ENCODE measurements at places on chromosomes 2 and 18.
A peak's percentile ranks its signal among the peaks of the same experiment; 100 is the strongest.

GRCh38 chr18:12885500-12885899 is 1.5 kb upstream of the PTPN2 start:
- no peak for DNase-seq

DNA sequence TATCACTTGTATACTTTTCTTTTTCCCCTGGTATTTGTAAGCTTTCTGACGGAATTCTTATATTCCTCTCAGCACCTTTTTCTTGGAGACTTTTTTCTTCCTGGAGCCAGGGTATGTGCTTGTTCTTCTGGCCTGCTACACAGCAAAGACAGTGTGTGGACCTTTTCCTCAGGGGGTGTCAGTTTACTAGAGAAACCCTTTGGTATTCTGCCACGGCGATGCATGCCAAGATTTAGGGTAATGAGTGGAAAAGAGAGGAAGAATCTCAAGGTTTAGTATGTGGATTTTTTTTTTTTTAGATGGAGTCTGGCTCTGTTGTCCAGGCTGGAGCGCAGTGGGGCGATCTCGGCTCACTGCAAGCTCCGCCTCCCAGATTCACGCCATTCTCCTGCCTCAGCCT is 152.2 kb downstream of the PHLPP1 start:
- no peak for DNase-seq

DNA sequence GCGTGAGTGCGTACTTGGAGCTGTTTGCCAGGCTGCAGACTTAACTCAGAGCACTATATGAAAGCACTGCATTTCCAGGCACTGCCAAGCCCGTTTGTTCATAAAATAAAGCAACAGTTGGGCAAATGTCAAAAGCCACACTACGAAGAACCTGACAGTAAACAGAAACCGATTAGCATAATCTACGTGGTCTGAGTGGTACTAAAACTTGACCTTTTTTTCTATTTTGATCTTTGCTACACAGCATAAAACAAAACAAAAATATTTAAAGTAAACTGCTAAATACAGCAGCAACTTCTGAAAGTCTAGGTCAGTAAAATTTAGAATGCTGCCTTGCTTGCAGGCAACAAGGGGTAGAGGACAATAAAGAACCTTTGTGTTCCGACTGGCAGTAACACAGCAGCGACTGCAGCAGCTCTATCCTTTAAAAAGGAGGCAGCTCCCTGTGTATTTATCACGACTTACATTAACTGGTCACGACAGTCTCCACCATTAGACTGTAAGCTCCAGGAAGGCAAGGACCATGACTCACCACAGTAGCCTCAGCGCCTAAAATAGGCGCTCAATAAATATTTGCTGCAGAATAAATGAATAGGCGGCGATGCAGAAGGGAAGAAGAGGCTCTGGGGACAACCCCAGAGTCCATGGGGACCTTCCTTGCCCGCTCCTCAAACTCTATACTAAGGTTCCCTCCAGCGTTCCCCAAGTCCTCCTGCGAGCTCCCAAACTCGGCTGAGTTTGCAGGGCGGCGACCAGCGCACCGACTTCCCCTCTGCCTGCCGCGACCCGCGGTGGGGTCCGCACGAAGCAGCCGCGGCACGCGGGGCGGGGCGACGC is 902 bp downstream of the SS18 start:
- peak; percentile 54 for DNase-seq

DNA sequence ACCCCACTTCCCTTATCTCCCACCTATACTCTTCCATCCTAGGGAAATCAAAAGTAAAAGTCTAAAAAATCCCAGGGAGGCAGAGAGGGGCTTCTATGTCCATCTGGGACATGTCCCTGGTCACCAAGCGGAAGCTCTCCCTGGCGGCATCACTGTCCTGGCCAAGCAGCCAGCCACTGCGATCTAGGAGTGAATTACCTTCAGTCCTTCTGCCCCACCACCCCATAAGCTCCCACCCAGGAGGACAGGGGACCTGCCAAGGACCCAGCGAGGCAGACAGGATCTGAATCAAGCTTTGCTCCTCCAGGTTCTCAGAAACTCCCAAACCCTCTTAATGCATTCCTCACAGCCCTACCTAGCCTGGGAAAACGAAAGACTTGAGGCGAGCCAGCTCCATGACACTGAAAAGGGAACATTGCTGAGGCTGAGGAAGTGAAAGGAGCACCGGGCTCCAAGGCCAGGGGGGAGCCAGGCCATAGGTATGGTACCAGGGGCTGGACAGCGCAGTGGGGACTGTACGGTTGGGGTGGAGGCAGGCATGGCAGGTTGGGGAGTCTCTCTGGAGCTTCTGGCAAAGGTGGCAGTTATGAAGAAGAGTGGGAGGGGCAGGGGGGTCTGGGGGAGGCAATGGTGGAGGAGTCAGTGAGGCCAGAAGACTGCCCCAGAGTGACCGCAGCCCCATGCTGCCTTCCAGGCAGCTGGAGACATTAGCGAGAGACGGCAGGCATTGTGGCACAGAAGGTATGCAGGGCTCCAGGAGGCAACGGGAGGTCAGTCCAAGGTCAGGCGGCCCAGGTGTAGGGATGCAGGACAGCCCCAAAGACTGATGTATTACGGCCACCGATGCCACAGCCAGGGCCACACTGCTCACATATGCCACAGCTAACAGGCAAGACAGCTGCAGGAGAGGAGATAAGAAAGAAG is 2.7 kb upstream of the SLC23A3 start:
- DNase-seq = no peak

GRCh38 chr2:12284037-12284436 is 432.7 kb upstream of the TRIB2 start:
- no peak for DNase-seq

DNA sequence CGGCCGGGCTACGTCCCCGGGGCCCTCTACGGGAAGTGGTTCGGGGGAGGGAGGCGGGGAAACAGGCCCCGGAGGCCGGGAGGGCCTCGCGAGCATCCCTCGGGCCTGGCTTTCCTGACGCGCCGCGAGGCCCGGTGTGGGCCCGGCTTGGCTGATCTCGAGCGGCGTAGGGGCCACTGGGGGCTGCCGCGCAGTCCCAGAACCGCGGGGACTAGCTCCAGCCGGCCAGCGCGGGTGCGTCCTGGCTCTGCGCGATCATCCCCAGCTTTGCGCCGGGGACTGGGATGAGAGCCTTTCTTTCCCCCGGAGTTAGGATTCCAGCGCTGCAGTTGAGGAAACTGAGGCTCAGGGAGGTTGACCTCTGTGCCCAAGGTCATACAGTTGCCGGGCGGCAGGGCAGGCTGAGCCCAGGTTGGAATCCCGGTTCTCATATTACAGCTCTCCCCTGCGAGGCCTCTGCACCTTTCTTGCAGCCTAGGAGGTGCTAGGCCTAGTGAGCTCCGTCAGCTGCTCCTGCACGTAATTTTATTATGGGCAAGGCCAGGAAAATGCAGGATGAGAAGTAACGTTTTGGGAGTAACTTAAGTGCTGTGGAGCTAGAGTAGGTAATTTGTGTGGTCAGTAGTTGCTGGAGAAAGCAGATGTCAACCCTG is 501 bp downstream of the LPIN1 start:
- DNase-seq = no peak

DNA sequence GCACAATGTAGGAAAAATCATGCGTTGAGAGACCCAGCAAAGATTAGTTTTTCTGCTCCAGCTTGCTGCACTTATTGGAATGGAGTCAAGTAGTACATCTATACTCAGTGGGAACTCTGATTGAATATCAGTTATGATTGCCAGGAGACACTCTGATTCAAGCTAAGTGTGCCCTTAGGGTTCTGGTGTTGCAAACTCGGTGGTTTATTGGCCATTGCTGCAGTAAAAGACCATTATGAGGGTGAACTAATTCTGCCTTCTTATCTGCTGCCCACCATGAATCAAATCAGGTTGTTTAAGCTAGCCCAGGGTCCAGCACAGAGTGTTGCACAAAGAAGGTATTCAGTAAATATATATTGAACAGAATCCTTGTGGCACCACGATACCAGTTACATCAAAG is 74.8 kb upstream of the GLS start:
- no peak for DNase-seq

DNA sequence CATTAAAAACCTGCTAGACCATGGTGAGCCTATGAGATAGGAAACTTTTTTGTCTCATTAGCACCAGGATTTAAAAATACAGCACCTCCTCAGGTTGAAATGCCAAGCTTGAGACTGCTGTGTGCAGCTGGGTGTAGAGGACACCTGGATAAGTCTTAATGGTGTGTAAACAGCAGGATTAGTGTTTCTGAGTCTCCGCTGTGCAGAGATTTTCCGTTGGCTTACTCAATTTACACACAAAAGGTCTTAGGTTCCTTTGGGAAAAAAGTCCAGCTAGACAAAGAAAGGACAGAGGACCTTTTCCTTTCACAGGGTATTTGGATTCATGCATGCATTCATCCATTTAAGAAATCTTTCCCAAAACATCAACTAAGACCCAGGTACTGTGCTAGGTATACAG is 168.1 kb downstream of the NRXN1 start:
- DNase-seq = no peak

DNA sequence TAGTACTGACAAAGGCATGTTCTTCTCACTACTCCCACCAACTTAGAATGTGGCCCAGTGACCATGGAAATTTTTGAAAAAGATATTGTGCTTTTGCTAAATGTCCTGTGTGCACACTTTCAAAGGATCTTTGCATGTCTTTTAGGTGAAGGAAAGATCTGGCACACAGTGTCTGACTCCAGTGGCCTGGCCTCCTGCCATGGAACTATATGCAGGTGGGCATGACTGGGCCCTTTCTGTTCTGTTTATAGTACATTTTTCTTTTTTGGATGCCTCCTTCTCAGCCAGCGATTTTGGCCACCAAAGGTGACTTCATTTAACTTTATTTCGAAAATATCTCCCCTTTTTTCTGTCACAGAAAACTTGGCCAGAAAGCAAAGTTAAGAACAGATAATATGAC is 999.7 kb upstream of the PIK3C3 start:
- DNase-seq = no peak

- DNase-seq = no peak
Measured at GRCh38 chr2:124520953-124521352, 495.9 kb downstream of the CNTNAP5 start.

DNA sequence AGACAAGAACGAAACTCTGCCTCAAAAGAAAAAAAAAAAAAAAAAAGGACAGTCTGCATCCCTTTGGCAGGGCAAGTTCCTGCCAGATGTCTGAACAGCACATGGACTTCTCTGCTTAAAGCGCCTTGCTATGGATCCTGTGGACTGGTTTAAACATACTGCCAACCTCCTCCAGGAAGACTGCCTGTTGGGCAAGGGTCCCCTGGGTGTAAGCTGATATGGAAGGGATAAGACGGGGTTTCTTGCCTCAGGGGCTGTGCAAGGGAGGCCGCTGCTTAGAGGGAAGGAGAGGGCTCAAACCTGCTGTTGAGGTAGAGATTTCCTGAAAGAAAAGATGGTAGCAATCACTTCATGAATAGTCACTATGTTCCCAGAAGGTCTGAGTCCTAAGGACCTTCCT is 22.2 kb downstream of the SKA1 start:
- DNase-seq = no peak

DNA sequence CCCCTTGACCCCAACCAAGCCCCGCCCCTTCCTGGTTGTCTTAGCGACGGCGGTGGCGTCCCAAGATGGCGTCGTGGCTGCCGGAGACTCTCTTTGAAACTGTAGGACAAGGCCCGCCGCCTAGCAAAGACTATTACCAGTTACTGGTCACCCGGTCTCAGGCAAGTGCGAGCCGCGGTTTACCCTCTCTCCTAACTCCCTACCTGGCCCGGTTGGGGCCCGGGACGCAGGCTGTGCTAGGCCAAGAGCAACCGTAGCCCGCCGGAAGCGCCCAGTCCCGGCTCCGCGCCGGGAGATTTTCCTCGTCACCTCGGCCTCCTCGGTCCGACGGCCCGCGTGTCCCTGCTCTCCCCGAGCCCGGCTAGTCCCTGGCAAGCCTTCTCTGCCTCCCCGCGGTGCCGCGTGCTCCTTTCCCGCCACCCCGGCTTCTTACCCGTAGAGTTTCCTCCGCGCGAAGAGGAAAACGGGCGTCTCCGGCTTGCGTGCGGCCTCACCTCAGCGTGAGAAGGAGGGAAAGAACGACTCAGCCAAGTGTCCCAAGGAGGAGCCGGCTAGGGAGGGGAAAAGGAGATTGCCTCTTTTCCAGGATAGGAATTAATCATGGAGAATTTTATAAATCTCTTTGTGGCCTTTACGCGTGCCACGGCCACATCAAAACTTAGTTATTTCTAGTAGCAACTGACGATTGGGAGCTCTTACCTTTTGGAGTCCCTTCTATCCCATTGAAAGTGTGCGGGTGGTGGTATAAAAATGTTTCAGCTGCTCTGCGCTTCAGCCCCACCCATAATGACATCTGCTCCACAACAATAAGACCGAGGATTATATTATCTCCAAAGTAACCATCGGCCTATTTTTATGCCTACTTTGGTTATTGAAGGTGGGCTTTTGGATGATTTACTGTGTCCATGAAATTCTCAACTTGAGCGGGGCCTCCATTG is at the start of gene FBXO36:
Gene FBXO36, plus strand, starts transcription at position 55 of the 938 bp plus-strand sequence. Its CDS starts 11 bp downstream, at position 66.
- no peak for DNase-seq

- no peak for DNase-seq
Measured at GRCh38 chr2:231479455-231479854, 15.2 kb upstream of the NCL start.

DNA sequence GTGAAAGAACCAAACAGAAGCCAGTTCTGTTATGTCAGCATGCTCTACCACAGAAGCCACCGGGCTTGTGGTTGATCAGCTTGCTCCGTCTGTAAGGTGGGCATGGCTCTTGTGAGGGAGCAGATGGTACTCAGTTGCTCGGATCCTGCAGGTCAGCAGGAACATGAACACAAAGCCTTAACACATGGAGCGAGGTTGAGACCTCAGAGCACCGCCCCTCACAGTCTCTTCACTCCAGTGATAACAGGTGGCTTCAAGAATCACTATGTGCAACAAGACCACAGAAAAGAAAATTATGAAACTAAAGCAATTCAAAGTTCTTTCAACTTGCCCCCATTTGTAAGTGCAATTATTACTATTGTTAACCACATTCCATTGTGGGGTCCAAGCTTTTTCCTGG is 72.1 kb downstream of the OSBPL6 start:
- DNase-seq = no peak

- DNase-seq = no peak
Measured at GRCh38 chr2:234364661-234365060, 132.2 kb downstream of the ARL4C start.

DNA sequence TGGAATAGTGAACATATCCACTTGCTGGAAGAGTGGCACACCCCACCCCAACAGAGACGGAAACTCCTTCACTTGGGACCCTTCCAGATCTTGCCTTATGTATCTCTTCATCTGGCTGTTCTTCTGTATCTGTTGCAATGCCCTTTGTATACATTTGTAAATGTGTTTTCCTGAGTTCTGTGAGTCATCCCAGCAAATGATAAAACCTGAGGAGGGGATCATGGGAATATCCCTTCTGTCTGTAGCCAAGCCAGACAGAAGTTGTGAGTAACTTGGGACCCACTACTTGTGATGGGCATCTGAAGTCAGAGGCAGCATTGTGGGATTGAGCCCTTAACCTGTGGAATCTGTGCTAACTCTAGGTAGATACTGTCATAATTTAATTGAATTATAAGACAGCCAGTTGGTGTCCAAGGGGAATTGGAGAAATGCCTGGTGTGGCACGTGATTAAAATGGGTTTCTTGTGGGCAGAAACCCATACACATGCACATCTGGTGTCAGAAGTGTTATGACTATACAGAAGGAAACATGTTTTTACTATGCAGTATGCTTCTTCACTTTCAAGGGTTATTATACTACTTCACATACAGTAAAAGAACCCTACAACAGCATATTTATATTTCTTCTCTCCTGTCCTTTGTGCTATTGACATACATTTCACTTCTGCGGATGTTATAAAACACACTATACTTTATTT is 32.3 kb upstream of the TMEM247 start:
- DNase-seq = no peak

- no peak for DNase-seq
Measured at GRCh38 chr2:43294973-43295603, 68.7 kb upstream of the ZFP36L2 start.

- DNase-seq = no peak
Measured at GRCh38 chr2:223363085-223363484, 239.1 kb downstream of the SCG2 start.

Measured in T1000 (cell line).